ENCODE measurements at places on chromosomes 11 and 22. TPM values are rescaled to one million over a fixed set of nuclear protein-coding genes. Genes with fewer than 3 reads are reported as not detected.
A peak's percentile ranks its signal among the peaks of the same experiment; 100 is the strongest.

The C22orf31 gene
- not detected for total RNA-seq

The MMP13 gene
- total RNA-seq, result not detected

- peaks cover 65% of the 10 kb centered on the region for H3K27me3 ChIP-seq
- peak; percentile 69 for DNase-seq
- no peaks in the 10 kb centered on the region for H3K36me3 ChIP-seq
- peak overlapping the region; percentile 11 for H3K4me3 ChIP-seq
- peaks cover 14% of the 10 kb centered on the region for H3K4me1 ChIP-seq
Observed at GRCh38 chr11:62922653-62923431, 1.7 kb upstream of the CHRM1 start.

- H3K36me3 ChIP-seq, result no peaks in the 10 kb centered on the region
- H3K27ac ChIP-seq, result no peak overlapping the region
- peak overlapping the region; percentile 75 for H3K4me3 ChIP-seq
- H3K4me1 ChIP-seq, result peaks cover 4% of the 10 kb centered on the region
- peaks cover 22% of the 10 kb centered on the region for H3K27me3 ChIP-seq
Observed at GRCh38 chr11:118621071-118621783, 13.8 kb downstream of the PHLDB1 start.

DNA sequence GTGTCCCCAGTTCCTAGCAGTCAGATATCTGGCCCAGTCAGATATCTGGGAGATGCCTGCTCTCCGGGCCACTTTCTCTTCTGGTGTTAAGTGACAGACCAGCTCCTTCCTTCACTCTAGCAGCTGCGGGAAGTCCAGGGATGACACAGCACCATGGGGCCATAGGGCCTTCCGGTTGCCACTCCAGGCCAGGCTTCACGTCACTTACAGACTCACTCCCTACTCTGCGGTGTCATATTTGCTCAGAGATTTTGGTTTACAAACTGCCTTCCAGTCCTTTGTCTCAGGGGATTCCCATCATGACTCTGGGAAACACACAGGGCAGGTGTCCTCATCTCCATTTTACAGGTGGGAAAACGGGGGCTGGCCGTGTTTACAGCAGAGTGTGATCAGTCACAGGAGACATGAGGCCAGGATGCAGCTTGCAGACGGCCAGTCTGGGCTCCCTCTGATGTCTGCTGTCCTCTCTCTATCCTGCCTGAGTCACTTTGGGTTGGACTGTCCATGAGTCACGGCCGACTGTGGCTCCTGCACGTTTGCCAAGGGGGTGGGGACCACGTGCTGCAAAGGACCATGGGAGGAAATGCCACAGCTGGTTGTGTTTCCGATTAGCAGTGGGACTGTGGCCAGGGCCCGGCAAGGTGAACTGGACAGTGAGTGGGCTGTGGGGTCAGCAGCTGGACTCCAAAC is 8.2 kb upstream of the TBC1D22A start:
- H3K36me3 ChIP-seq, result peaks cover 5% of the 10 kb centered on the region
- H3K4me3 ChIP-seq, result no peak overlapping the region
- H3K27ac ChIP-seq, result peak overlapping the region; percentile 53
- peak; percentile 56 for DNase-seq

- DNase-seq, result no peak
- H3K27me3 ChIP-seq, result no peaks in the 10 kb centered on the region
- H3K36me3 ChIP-seq, result no peaks in the 10 kb centered on the region
- no peak overlapping the region for H3K4me3 ChIP-seq
Observed at GRCh38 chr22:20159076-20159475, 8.2 kb upstream of the CCDC188 start.

GRCh38 chr11:10514202-10514601 is 26.8 kb downstream of the RNF141 start:
- H3K36me3 ChIP-seq, result peaks cover 20% of the 10 kb centered on the region
- peaks cover 2% of the 10 kb centered on the region for H3K4me1 ChIP-seq
- no peaks in the 10 kb centered on the region for H3K27me3 ChIP-seq
- no peak for DNase-seq

DNA sequence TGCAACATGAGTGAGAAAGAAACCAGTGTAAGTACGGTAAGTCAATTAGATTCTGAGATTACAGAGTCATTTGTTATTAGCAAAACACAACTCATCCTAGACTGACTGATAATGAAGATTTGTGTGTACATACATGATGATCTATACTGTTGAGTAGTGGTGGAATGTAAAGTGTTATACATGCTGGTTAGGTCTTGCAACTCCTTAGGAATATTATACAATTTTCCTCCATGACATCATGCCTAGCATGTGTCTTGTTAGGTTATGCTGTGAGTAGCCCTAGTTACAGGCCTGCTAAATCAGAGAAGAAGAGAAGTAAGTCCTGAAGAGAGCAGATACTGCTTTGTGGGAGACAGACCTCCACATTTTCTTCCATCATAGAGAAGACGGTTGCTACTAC is 880.6 kb downstream of the LUZP2 start:
- no peak for DNase-seq
- no peak overlapping the region for H3K27ac ChIP-seq
- no peaks in the 10 kb centered on the region for H3K27me3 ChIP-seq
- H3K4me1 ChIP-seq, result no peaks in the 10 kb centered on the region

GRCh38 chr11:61549662-61550568 is 31.0 kb downstream of the SYT7 start:
- H3K27me3 ChIP-seq, result peaks cover 19% of the 10 kb centered on the region
- H3K4me1 ChIP-seq, result peaks cover 7% of the 10 kb centered on the region
- no peak overlapping the region for H3K27ac ChIP-seq
- no peak for DNase-seq
- H3K4me3 ChIP-seq, result no peak overlapping the region
- H3K36me3 ChIP-seq, result no peaks in the 10 kb centered on the region

Measured in activated CD4-positive, alpha-beta T cell treated with anti-CD3 and anti-CD28 coated beads, Interleukin-2, amount 10 ng/mL, durations not matched to agents 24 days and 14 days (primary cell).